ENCODE measurements at places on chromosomes 5 and 9. TPM values are rescaled to one million over a fixed set of nuclear protein-coding genes. Genes with fewer than 3 reads are reported as not detected.

DNA sequence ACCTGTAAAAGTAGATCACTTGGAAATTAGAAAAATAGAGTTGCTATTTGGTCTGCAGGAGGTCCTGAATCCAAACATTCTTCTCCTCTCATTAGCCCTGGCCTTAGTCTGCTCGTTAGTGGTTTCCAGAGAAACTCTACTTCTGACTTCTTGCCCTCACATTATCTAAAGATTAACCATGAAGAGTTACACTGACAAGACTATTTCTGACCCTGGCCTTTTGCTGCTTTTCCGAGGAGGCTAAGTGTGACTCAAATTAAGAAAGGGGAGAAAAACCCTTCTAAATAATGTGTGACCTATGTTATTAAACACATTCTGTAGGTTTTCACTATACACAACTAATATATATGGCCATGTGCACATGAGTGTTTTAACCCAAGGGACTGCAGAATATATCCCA is 302.4 kb downstream of the RAB3C start:
- no peaks in the 10 kb centered on the region for H3K27me3 ChIP-seq
- H3K4me3 ChIP-seq = no peak overlapping the region
- no peaks in the 10 kb centered on the region for H3K36me3 ChIP-seq
- no peaks in the 10 kb centered on the region for H3K4me1 ChIP-seq
- DNase-seq = no peak

GRCh38 chr5:10289353-10289752 is 18.3 kb downstream of the CMBL start:
- H3K27ac ChIP-seq = peak overlapping the region; percentile 89
- no peaks in the 10 kb centered on the region for H3K27me3 ChIP-seq
- peaks cover 23% of the 10 kb centered on the region for H3K4me1 ChIP-seq
- no peak overlapping the region for H3K4me3 ChIP-seq

GRCh38 chr5:118377420-118377819 is 610.9 kb downstream of the DTWD2 start:
- H3K27ac ChIP-seq = no peak overlapping the region
- no peak for DNase-seq
- no peaks in the 10 kb centered on the region for H3K27me3 ChIP-seq
- H3K4me1 ChIP-seq = no peaks in the 10 kb centered on the region

GRCh38 chr9:133775951-133776905 is 38.1 kb upstream of the SARDH start:
- no peaks in the 10 kb centered on the region for H3K4me1 ChIP-seq
- H3K27me3 ChIP-seq = no peaks in the 10 kb centered on the region
- no peak overlapping the region for H3K4me3 ChIP-seq
- no peak for DNase-seq

GRCh38 chr5:115214541-115214940 is 44.8 kb upstream of the TRIM36 start:
- no peaks in the 10 kb centered on the region for H3K4me1 ChIP-seq
- no peaks in the 10 kb centered on the region for H3K27me3 ChIP-seq
- H3K4me3 ChIP-seq = no peak overlapping the region
- no peak for DNase-seq

DNA sequence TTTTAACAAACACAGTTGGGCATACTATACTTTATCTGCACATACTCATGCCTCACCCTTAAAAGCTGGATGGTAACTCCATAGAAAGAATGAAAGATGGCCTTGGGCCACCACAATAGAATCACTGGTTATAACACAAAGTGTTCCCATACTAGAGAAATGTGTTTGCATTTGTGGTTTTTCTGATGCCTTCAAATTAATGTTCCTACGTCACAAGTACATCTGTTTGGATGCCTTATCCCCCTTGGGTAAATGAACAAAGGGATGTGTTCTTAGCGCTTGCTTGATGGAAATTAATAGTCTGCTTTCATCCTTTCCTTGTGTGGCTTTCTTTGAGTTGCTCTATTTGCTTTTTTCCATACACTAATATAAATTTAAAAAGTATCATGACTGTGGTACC is 291.1 kb upstream of the PDE4D start:
- H3K27me3 ChIP-seq = no peaks in the 10 kb centered on the region
- no peaks in the 10 kb centered on the region for H3K36me3 ChIP-seq
- no peaks in the 10 kb centered on the region for H3K4me1 ChIP-seq

GRCh38 chr5:73437101-73437776 is 11.3 kb downstream of the FOXD1 start:
- H3K27ac ChIP-seq = no peak overlapping the region
- H3K36me3 ChIP-seq = no peaks in the 10 kb centered on the region
- no peak for DNase-seq
- no peak overlapping the region for H3K4me3 ChIP-seq
- H3K4me1 ChIP-seq = no peaks in the 10 kb centered on the region
- peaks cover 67% of the 10 kb centered on the region for H3K27me3 ChIP-seq

- H3K27me3 ChIP-seq = no peaks in the 10 kb centered on the region
- H3K36me3 ChIP-seq = no peaks in the 10 kb centered on the region
- H3K4me3 ChIP-seq = no peak overlapping the region
- H3K27ac ChIP-seq = no peak overlapping the region
These were observed 510.4 kb downstream of the TLE4 start for GRCh38 chr9:80082213-80082612.

DNA sequence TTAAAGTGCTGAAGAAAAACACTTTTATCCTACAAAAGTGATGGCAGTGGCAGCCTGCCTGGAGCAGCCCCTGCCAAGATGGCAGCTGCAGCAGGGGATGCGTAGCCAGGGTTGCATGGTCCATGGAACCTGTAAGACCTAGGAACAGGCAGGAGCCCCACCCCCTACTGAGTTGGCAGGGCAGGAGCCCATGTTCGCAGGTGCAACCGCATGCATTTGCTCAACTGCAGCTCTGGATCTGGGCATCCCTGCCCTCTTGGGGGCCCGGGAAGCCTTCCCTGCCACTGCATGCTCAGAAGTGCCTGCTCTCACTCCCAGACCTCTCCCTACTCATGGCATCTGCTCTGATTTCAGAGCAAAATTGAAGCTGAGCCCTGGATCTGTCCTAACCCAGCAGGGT is 779.6 kb downstream of the CDH18 start:
- no peaks in the 10 kb centered on the region for H3K36me3 ChIP-seq
- H3K4me3 ChIP-seq = no peak overlapping the region
- no peaks in the 10 kb centered on the region for H3K27me3 ChIP-seq
- H3K4me1 ChIP-seq = no peaks in the 10 kb centered on the region
- no peak overlapping the region for H3K27ac ChIP-seq

- DNase-seq = no peak
- H3K4me1 ChIP-seq = no peaks in the 10 kb centered on the region
- H3K27ac ChIP-seq = no peak overlapping the region
- H3K27me3 ChIP-seq = no peaks in the 10 kb centered on the region
These were observed 85.6 kb downstream of the APTX start for GRCh38 chr9:32915802-32916201.

DNA sequence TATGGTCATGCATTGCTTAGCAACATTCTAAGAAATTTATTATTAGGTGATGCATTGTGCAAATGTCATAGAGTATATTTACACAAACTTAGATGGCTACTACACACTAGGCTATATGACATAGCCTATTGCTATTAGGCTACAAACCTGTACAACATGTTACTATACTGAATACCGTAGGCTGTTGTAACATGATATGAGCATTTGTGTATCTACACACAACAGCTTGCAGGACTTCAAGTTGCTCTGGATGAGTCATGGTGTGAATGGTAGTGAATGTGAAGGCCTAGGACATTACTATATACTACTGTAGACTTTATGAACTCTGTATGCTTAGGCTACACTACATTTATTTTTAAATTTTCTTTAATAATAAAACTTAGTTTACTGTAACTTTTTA is 107.2 kb upstream of the MAMDC2 start:
- no peak for DNase-seq
- H3K4me3 ChIP-seq = no peak overlapping the region
- H3K27ac ChIP-seq = no peak overlapping the region

- no peaks in the 10 kb centered on the region for H3K4me1 ChIP-seq
- no peak for DNase-seq
- H3K27me3 ChIP-seq = no peaks in the 10 kb centered on the region
- no peaks in the 10 kb centered on the region for H3K36me3 ChIP-seq
- H3K27ac ChIP-seq = no peak overlapping the region
These were observed 677.0 kb downstream of the LRRC70 start for GRCh38 chr5:63255594-63255993.

DNA sequence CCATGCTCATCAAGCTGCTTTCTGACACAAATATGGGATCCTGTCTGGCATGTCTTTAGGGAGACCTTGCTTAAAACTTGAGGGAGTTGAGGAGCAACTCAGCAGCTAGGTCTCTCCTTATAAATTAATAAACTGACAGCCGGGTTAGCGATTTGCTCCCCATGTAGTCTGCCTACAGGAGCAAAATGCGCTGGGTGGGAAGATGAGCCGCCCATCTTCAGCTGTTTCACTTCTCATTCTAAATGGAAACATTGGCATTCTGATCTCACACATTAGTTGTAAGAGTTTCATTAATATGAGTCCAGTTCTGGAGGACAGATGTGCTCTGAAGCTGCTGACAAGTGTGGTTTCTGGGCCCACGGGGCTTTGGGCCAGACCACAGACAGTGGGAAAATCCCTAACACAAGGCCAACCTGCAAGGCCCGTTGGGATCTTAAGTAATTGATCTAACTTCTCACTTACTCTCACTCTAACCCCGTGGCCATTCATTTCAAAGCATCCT is 197.0 kb downstream of the MCTP1 start:
- no peak overlapping the region for H3K27ac ChIP-seq
- H3K4me1 ChIP-seq = no peaks in the 10 kb centered on the region
- H3K4me3 ChIP-seq = no peak overlapping the region
- DNase-seq = no peak
- no peaks in the 10 kb centered on the region for H3K36me3 ChIP-seq

DNA sequence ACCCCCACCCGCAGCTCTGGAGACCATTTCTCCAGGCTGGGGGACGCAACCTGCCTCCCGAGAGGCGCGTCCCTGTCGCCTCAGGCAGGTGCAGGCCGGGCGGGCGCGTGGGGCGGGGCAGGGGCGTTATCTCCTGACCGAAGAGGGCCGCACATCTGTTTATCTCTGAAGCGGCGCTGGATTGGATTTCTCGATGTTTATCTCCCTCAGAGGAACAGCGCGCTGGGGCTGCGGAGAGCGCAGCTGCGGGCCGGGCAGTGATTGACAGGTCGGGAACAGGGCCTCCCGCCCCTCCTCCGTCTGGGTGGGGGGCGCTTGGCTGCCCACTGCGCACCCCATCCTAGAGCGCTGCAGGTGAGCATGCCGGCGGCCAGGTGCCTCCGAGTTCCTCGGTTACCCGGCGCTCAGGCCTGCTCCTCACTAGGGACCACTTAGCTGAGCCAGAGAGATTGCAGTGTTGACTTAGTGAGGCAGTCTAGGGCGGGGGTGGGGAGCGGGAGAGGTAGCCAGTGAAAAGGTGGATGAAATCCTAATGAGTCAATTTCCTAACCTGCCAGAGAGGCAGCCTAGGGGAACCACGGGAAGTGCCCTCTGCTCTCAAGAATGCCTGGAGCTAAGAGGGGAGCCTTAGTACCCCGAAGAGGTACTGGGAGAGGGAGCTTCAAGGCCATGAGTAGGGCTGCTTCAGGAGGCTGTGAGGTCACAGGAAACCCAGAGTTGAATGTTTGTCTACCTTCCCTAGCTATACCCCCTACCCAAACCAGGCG is 39.6 kb upstream of the TIFAB start:
- H3K4me1 ChIP-seq = peaks cover 19% of the 10 kb centered on the region
- peaks cover 58% of the 10 kb centered on the region for H3K27me3 ChIP-seq
- no peak overlapping the region for H3K4me3 ChIP-seq
- H3K36me3 ChIP-seq = no peaks in the 10 kb centered on the region
- DNase-seq = no peak

GRCh38 chr5:52709167-52709925 is 78.4 kb upstream of the ITGA1 start:
- H3K4me1 ChIP-seq = no peaks in the 10 kb centered on the region
- no peak overlapping the region for H3K27ac ChIP-seq
- no peak for DNase-seq
- no peaks in the 10 kb centered on the region for H3K36me3 ChIP-seq
- no peak overlapping the region for H3K4me3 ChIP-seq

- no peak overlapping the region for H3K27ac ChIP-seq
- H3K27me3 ChIP-seq = no peaks in the 10 kb centered on the region
- H3K4me1 ChIP-seq = no peaks in the 10 kb centered on the region
- no peak overlapping the region for H3K4me3 ChIP-seq
- no peaks in the 10 kb centered on the region for H3K36me3 ChIP-seq
These were observed 48.6 kb upstream of the ADCY2 start for GRCh38 chr5:7347377-7347776.

DNA sequence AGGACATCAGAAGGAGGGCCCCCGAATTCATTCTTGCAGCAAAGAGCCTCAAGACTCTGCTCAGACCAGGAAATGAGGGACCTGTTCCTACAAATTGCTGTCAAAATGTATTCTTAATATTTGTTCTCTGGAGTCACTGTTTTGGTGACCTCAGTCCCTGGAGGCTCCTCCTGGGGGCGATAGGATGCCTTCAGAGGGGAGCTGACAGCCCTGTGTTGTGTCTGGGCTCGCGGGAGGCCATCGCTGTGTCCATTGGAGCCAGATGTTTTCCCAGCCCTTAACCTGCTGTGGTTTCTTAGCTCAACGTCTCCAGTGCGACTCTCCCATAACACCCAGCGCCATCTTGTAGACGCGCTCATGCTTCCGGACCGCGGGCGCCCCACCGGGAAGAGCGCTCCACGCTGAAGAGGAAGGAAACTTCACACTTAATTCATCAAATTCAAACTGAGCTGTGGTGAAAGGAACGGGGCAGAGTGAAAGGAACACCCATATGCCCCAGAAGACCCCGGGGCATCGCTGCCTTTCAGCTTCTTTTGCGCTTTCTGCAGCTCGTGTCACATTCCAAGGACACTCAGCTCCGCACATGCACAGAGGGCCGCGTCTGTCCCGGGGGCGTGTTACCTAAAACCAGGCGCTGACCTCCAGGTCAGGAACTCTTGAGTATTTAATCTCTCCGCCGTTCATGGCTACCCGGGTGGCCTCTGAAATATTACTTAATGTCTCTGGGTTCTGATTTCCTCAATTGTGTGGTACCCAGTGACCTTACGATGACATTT is 112.3 kb upstream of the GDNF start:
- H3K27me3 ChIP-seq = no peaks in the 10 kb centered on the region
- H3K4me1 ChIP-seq = no peaks in the 10 kb centered on the region
- H3K36me3 ChIP-seq = no peaks in the 10 kb centered on the region
- H3K4me3 ChIP-seq = no peak overlapping the region

PCDHB2 gene
- 3.1 TPM for total RNA-seq

CARTPT gene
- 3.9 TPM for total RNA-seq

CSF1R gene
- total RNA-seq = 11.1 TPM

RORB gene
- 1.8 TPM for total RNA-seq

IL9 gene
- not detected for total RNA-seq

All from thyroid gland (tissue), 4 donors.